ENCODE measurements at places on chromosomes 5 and 9.

- DNase-seq = no peak
Observed at GRCh38 chr5:57408714-57409113, 73.9 kb downstream of the ACTBL2 start.

- DNase-seq = no peak
Observed at GRCh38 chr9:109156708-109157107, 10.3 kb downstream of the FRRS1L start.

DNA sequence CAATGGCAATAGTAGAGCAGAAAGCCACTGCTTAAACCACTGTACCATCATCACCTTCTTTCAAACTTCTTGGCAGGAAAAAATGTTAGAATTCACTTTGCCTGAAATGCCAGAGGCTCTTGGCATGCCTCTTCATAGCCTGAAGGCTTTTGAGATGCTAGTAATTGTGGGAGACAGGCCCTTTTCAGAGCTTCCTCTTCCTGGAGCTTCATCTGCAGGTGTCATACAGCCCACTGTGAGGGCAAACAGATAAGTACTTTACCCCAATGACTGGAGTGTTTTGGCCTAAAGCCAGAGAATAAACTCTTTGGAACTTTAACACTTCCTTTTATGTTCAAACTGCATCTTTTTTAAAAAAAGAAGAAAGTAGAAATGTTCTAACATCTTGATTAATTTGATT lies 81.3 kb upstream of the TMEM171 start:
- DNase-seq = no peak

GRCh38 chr9:91158946-91159345 lies 202.8 kb downstream of the AUH start:
- DNase-seq = no peak

DNA sequence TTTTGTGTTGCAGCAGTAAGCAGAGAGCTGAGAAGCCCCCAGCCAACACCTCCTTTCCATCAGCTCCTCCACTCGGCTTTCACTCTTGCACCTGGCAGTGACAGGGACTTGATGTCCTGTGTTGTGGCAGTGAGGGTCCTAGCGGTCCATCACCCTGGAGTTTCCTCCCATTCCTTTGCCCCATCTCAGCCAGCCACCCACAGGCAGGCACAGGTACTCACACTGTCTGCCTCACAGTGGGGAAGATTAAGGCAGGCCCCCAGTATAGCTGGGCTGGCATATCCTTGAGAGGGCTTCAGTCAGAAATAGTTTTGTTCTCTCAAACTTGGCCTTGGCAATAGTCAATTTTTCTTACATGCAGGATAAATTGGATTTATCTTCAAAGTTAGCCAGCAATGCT lies 362.7 kb downstream of the GADD45G start:
- no peak for DNase-seq

DNA sequence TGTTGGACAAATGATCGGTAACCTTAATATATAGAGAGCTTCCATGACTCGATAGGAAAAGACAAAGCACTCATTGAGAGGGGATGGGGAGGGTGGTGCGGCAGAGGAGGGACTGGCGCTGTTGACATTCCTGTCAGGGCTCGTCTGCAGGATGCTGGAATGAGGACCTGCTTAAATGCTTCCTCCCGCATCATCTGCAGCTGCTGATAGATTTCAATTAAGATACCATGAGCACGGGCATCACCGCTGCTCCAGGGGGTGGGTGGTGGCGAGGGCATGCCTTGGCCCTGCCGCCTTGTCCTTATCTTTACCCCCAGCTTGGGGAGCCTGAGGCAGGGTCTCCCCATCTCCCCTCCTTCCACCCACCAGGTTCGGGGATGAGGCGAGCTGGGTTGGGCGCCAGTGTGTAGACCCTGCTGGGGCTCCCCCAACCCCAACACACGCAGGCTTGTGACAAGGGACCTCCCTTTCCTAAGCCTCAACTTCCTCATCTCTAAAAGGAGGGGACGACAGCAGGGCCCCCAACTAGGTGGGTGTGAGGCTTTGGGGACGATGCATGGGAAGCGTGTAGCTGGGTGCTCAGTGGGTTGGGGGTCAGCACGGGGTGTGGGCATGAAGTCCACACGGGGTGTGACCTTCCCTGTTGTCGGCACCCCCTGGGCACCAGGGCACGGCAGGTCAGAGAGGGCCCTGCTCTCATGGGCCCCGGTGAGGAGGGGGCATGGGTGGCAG lies 11.7 kb upstream of the QRFP start:
- DNase-seq = no peak

DNA sequence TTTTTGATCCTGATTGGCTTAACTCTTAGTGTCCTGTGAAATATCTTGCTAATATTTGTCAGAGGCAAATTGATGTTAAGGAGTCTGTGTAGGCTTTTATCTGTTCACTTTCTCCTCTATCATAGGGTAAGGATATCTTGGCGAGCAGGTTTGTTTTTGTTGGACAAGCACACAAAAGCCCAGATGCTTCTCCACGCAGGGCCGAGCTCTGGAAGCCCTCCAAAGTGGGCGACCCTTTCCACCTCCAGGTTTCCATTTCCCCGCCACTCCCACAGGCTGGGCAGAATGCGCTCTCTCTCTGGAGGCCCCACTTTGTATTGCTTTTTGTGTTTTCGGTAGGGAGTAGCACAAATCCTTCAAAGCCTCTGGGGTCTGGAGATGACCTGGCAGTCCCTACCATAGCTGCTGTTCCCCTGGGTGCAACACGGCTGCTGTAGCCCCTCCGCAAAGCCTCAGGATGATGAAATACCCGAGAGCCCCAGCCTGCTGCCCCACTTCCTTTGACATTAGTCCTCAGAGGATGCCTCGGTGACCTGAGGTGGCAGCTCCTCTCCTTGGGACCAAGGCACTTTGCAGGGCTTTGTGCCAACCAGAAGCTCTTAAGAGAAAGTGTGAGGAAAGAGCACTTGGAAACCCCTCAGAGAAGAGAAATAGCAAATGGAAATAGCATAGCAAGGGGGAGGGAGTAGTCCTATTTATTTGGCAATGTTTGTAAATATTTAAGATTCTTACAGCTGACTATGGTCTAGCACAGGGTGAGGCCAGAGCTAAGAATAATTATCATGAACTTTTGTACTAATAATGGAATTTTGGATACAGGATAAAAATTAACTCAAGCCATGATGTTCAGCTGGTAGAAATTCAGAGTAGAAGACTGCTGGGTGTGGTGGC lies 122.8 kb downstream of the ARHGEF28 start:
- DNase-seq = no peak

GRCh38 chr5:171893290-171893886 lies 107.8 kb downstream of the SMIM23 start:
- DNase-seq = no peak

GRCh38 chr9:32385152-32385884 lies 875 bp downstream of the ACO1 start:
- DNase-seq = peak; percentile 45

DNA sequence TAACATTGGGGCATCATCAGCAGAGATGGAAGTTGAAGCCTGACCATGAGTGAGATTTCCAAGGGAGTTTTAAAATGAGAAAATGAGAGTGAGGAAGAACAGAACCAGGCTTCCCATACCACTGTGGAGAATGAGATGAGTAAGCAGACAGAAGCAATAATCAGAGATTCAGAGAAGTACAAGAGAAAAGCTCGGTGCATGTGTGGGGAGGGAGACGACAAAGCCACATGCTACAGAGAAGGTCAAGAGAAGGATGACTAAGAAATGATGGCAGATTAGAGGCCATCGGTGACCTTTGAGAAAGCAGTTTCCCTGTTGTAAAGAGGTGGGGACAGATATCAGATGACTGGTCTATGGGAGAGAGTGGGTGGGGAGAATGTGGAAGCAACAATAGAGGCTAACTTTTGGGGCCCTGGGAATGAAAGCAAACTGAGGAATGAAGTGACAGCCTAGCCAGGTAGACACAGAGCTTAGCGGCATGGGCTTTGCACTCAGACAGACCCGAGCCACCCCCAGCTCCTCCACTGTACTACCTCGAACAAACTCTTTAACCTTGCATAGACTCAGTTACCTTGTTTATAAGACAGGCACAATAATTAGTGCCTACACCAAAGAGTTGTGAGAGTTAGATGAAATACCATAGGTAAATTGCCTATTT lies 207.7 kb downstream of the PIK3R1 start:
- DNase-seq = no peak

- DNase-seq = no peak
Observed at GRCh38 chr5:21615195-21615765, 1237.9 kb downstream of the CDH12 start.

DNA sequence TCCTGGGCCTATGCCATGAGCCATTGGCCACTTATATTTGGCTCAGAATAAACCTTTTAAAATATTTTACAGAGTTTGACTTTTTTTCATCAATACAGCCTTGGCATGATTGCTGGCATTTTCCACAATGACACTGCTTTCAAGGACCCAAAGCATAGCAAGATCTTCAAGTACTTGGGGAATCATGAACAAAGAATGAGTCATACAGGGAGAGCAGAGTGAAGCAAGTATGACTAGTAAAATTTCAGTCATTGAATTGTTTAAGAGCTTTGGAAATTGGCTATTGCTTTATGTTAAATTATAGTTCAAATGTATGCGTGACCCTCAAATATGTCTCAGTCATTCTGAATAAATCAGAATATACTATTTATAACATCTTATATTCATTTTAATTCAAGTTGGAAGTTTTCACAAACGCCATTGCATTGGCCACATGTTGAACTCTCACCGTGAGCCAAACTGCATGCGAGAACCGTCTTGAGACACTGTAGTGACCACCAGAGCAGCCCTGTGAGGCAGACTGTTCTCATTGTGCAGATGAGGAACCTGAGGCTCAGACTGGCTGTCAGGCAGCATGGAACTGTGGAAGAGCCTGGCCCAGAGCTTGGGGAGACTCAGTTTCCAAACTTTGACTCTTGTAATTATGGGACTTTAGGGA lies 52.9 kb downstream of the GDNF start:
- DNase-seq = no peak

- DNase-seq = no peak
Observed at GRCh38 chr5:14676320-14676719, 11.8 kb downstream of the OTULIN start.

GRCh38 chr9:99085949-99086948 lies 18.7 kb upstream of the TGFBR1 start:
- DNase-seq = no peak

DNA sequence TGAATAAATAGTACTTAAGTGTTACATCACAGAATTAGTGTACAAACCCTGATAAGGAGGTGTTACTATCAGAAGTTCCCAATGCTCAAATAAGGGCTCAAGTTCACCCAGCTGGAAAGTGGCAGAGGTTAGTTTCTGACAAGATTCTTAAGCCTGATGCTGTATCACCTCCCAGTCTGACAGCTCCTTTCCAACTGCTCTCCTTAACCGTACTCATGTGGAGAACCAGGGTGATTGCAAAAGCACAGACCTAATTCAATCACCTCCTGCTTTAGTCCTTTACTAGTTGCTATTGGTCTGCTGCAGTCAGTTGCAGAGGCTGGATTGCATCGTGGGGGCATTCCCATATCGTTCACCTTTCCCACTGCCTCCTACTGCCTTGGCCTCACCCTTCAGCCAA lies 100.4 kb upstream of the ZNF618 start:
- DNase-seq = no peak

DNA sequence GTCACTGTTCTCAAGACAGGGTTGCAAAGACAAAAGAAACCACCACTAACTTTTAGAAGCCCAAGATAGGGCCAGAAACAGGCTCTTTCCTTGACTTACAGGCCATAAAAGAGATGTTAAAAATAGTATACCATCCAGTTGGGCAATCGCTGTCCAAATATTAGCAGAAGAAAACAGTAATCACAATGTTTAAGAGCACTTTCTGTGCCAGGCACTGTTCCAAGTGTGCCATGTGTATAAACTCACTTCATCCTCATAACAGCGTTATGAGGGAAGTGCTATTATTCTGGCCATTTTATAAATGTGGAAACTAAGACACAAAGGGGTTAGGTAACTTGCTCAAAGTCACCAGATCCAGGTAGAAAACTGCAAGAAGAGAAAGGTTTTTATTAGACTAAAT lies 111.7 kb downstream of the KCNN2 start:
- DNase-seq = no peak

- no peak for DNase-seq
Observed at GRCh38 chr5:163338-163620, 28.0 kb upstream of the LRRC14B start.

DNA sequence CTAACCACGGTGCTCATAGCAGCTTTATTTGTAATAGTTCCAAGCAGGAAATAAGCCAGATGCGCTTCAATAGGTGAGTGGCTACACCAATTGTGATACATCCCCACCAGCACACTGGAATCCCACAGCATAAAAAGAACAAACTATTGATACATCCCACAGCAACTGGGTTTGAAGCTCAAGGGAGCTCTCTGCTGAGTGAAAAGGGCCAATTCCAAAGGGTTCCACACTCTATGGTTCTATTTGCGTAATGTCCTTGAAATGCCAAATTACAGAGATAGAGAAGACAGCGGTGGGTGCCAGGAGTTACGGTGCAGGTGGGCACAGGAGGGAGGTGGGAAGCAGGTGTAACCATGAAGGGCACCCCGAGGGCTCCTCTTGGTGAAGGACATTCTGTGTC lies 155.3 kb upstream of the PPP1R26 start:
- DNase-seq = no peak

GRCh38 chr5:68725905-68726683 lies 367.7 kb upstream of the SLC30A5 start:
- DNase-seq = no peak

- DNase-seq = no peak
Observed at GRCh38 chr9:101683236-101683635, 55.2 kb downstream of the GRIN3A start.

DNA sequence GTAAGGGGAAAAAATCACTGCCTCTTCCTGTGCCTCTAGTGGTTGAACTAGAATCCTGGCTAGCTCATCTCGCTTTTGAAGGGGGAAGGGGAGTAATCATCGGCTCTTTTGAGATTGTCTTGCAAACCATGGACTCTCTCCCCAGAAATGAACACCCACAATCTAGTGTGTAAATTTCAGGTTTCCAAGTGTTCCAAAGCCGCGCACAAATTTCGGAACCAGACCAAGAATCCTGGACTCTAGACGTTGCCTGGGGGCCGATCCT lies 4.9 kb upstream of the FOXE1 start:
- DNase-seq = no peak

GRCh38 chr5:65061250-65061973 lies 292.7 kb downstream of the CWC27 start:
- DNase-seq = no peak

- no peak for DNase-seq
Observed at GRCh38 chr5:41891066-41891707, 13.0 kb upstream of the RIMOC1 start.

DNA sequence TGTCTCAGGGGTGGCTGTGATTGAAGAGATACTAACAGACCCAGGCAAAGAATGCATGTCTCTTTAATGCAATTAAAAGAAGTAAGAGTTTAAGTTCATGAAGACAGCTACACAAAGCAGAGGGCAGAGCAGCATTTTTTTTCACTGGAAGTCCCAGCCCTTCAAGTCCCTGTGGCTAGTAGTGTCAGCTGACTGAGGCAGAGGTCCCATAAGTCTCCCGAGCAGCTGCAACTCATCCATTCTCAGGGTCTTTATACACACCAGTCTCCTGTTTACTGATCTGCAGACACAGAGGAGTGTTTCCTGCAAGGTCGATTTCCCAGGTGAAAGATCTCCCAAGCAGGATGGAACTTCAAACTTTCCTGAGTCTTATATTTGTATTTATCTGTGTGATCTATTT lies 169.4 kb upstream of the GLRA1 start:
- no peak for DNase-seq
